GM18507 (cell line): ENCODE measurements at places on chromosomes 5 and 9.

GRCh38 chr5:171397190-171397589, 9.5 kb downstream of the NPM1 start:
- no peak for DNase-seq

- DNase-seq = no peak
Measured at GRCh38 chr5:52789851-52790250, 2.1 kb downstream of the ITGA1 start.

- no peak for DNase-seq
Measured at GRCh38 chr9:16884952-16885513, 14.6 kb upstream of the BNC2 start.

DNA sequence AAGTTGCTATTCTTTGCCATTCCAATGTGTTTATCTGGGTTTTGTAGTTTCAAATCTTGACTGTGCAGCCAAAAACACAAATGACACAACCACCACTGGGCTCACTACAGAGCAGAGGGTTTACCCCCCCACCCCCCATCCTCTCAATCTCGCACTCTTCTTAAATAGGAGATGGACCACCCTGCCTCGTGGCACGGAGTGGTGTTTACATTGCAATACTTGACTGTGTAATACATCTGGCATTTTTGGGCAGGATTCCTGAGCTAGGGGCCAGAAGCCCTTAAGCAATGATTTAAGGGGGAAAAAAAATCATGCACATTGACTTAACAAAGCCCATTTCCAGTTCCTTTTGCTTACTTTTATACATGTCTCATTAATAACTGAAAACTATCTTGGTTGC, 19.0 kb downstream of the PTCH1 start:
- DNase-seq = no peak
